Glomerular endothelial cell (primary cell): ENCODE measurements at places on chromosomes 1 and 21.

DNA sequence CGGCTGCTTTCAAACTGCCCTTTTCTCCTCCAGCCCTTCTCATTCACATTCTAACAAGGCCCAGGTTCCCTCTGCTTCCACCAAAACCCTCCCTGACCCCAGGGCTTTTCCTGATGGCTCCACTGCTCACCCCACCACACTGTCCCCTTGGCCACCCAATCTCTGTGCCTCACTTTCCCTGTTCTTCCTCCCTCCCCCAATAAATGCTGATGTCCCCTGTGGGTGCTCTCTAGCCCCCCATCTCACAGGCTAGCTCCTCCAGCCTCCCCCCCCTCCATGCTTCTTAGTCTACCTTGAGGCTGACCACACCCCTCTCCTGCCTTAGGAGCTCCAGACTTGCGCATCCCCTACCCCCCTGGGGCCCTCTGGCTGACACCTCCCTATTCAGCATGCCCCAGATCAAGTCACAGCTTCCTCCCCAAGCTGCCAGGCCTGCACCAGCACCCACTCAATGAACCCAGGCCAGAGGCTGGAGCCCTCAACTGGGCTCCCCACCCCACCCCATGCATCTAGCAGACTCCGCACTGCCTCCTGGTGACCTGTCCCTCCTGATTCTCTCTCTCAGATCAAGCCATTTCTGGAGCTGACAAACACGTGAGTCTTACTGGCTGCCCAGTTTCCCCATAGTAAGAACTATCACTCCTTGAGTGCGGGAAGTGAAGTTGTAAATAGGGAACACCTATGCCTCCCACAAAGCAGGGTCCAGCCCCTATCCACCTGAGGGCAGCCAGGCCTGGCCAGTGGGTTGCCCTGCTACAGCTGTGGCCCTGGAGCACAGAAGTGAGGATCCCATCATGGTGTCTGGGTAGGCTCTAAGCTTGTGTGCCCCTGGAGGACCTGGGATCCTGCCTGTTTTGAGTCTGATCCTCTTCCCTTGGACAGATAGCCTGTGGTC, 117.9 kb downstream of the DMRTB1 start:
- DNase-seq = no peak

DNA sequence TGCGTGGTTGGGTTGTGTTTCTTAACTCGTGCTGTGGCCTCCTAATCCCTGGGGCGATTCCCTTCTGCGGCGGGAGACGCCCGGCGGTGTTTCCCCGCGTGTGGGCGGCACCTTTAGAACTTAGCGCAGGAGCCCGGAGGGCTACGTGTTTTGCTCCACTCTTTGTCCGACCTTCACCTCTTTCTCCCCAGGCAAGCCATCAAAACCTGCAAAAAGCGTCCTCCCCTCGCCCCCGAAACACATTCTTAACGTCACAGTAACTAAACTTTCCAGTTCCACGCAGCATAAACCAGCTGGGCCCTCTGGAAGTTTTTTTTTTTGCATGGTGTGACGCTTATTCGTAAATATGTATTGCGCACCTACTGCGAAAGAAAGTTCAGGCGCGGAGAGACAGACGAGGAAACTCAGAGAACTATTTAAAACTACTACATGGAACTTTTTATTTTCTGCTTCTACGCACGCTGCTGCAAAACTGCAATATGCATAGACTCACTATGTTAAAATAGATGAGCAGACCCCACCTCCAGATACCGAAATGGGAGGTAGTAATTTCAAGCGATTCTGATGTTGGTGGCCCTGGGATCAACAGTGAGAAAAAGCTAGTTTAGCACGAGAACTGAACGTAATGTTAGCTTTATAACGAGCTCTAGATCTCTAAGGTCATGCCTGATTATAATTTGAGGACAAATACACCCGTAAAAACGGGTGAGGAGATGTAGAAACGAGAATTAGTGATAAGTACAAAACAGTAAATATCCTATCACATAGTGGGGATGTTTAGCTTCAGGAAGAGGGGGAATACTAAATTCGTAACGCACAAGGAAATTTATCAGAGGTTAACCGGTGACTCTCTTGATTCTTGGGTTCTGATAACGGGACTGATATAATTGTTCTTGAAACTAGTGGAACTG, 920 bp downstream of the MTR start:
- no peak for DNase-seq

- DNase-seq = no peak
Measured at GRCh38 chr1:39670689-39671088, 1.2 kb downstream of the NT5C1A start.

GRCh38 chr1:24327891-24328290, 8.7 kb downstream of the GRHL3 start:
- DNase-seq = no peak

DNA sequence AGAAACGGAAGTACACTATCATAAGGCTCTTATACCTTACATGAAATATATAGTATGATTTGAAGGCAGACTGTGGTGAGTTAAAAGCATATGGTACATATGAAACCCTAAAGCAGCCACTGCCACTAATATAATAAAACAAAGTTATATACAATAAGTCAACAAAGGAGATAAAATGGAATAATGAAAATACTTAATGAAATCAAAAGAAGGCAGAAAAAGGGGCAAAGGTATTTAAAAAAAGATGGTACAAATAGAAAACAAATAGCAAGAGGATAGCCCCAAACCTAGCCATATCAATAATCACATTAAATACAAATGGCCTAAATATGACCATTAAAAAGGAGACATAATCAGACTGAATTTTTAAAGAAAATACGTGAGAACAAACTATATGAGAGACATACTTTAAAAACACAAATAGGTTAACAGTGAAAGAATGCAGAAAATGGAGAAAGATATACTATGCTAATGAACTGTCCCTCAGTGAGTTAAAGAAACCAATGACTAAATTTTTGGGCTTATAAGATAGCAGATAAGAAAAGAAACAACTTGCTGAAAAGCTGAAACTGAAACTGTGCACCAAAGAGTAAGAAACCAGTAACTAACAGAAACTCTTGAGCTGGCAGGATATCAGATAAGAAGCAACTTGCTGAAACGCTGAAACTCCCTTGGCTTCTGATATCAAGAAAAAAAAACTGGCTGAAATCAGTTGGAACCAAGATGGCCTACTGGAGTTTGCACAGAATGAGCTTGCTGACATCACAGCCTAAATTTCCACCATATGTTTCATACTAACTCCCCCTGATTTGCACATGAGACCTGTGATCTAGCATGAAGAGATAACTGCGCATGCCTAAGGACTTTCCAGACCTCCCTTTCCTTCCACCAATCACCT, 44.3 kb upstream of the IL10 start:
- no peak for DNase-seq

DNA sequence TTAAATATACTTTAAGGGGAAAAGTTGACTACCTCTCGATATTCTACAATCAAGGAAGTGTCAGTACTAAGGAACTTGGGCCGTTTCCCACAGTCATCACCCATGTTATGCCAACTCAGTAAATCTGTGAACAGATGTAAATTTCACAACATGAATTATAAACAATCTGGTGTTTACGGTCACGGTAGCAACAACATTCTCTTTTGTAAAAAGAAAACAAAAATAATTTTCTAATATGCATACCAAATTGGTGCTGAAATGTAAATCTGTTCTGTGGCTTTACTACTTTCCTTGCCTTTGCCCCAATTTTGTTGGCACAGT, 1.2 kb downstream of the SH3GLB1 start:
- no peak for DNase-seq

DNA sequence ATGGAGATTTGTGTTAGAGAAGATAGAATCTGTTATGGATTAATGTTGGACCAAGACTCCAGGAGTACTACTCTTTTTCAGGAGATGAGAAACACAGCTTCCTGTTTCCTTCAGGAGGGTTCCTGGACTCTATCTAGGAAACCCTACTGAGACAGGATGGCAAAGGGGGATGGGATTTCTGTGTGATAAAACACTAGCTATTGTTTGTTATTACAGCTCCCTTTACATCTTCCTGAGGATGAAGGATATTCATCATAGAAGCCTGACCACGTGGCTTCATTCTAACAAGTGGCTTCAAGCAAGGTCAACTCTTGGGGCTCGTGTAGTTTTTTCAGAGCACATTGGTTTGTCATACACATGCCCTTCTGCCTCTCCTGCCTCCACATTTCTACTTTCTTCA, 33.3 kb downstream of the RGL1 start:
- peak; percentile 83 for DNase-seq
